ENCODE measurements at places on chromosomes 4 and X. TPM values are rescaled to one million over a fixed set of nuclear protein-coding genes. Genes with fewer than 3 reads are reported as not detected.

GRCh38 chr4:175671491-175671934 is 140.6 kb downstream of the GPM6A start:
- no peak overlapping the region for H3K4me3 ChIP-seq
- no peak overlapping the region for H3K27ac ChIP-seq
- DNase-seq: no peak
- no peaks in the 10 kb centered on the region for H3K4me1 ChIP-seq
- no peaks in the 10 kb centered on the region for H3K36me3 ChIP-seq

DNA sequence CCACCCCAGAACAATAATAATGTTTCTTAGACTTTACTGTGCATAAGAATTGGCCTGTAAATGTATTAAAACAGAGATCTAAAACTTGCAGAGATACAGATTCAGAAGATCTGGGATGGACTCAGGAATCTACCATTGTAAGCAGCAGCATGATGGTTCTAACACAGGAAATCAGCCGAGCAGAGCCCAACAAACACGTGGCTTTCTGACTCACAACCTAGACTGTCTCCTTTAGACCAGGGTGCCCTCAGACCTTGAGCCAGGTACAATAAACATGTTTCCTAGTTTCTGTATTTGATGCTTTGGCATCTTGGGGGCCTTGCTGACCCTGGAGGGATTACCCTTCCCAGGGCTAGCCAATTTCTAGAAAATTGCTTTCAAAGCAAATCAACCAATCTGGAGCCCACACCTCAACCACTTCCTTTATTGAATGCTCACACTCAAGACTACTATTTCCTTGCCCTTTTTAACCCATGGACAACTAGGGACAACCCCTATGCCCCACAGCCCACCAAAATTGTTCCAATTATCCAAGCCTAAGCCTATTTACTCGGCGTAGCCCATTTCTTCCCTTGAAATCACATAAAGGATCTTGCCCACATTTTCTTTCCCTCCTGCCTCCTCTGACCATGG is 80.5 kb downstream of the TBC1D9 start:
- H3K27me3 ChIP-seq: no peaks in the 10 kb centered on the region
- no peak overlapping the region for H3K27ac ChIP-seq
- no peaks in the 10 kb centered on the region for H3K4me1 ChIP-seq
- no peak for DNase-seq

GRCh38 chr4:134747108-134747805 is 545.7 kb upstream of the PABPC4L start:
- H3K4me3 ChIP-seq: no peak overlapping the region
- no peak overlapping the region for H3K27ac ChIP-seq
- no peak for DNase-seq

DNA sequence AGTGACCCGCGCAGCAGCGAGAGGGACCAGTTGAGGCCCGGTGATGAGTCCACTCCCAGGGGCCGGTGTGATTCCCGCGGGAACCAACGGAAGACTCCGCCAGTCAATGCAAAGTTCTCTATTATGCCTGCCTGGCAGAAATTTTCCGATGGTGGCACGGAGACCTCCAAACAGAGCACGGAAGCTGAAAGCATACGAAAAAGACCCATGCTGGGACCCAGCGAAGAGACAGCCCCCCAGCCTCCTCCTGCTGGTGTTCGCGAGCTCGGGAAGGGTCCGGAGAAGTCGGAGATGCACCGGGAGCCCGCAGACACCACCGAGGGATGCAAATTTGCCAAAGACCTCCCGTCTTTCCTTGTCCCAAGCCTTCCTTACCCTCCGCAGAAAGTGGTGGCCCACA is 71.7 kb downstream of the AASDH start:
- no peaks in the 10 kb centered on the region for H3K4me1 ChIP-seq
- no peak overlapping the region for H3K27ac ChIP-seq
- no peak for DNase-seq
- no peak overlapping the region for H3K4me3 ChIP-seq
- H3K27me3 ChIP-seq: no peaks in the 10 kb centered on the region

DNA sequence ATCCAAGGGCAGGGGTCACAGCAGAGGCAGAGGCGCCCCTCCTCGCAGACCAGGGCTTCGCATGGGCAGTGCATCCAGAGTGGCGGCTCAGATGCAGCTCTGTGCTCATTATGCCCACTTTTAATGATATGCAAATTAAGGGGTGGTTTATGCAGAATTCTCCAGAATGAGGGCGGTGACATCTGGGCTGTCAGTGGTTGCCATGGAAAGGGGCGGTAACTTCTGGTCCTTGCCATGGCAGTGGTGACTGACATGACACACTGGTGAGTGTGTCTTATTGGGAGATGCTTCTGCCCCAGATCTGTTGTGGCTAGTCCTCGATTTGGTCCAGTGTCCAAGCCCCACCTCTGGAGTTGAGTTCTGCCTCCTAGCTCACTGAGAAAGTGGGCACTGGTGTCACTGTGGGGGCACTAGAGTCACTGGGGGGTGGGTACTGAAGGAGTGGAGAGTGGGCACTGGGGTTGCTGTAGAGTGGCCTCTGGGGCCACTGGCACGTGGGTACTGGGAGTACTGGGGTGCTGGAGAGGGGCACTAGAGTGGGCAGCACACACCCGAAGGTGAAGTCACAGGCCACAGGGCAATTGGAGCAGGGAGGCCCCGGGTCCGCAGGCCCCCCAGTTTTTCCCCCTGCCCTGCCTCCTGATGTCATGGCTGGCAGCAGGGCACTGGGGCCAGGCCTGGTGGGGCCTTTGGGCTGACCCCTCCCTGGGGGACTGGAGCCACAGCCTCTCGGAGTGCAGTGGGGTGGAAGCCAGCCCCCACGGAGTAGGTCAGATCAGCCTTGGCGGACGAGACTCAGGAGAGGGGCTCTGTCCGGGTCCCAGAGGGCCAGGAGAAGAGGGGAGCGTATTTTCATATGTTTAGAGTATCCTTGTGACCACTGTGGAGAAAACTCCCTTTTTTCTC is 98.6 kb upstream of the NKX1-1 start:
- H3K4me1 ChIP-seq: no peaks in the 10 kb centered on the region
- no peaks in the 10 kb centered on the region for H3K36me3 ChIP-seq

GRCh38 chr4:180688480-180688879 is 1554.7 kb upstream of the TENM3 start:
- H3K4me3 ChIP-seq: no peak overlapping the region
- H3K36me3 ChIP-seq: no peaks in the 10 kb centered on the region
- no peaks in the 10 kb centered on the region for H3K4me1 ChIP-seq

DNA sequence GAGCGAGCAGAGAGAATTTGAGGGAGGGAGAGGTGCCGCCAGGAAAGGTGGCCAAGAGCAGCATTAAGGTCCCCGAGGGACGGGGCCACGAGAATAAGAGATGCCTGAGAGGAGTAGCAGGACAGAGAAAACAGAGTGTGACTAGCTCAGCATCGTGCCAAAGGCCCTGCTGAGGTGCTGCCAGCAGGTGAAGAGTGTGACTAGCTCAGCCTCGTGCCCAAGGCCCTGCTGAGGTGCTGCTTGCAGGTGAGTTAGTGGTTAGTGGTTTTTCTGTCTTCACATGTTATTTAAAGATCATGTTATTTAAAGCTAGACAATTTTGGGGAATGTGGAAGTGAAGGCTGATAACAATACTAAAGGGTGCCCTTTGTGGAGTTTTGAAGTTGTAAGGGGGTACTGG is 464.5 kb upstream of the FAT1 start:
- H3K4me3 ChIP-seq: no peak overlapping the region
- no peaks in the 10 kb centered on the region for H3K36me3 ChIP-seq
- no peak overlapping the region for H3K27ac ChIP-seq
- DNase-seq: no peak
- H3K27me3 ChIP-seq: no peaks in the 10 kb centered on the region

- no peak for DNase-seq
- no peaks in the 10 kb centered on the region for H3K27me3 ChIP-seq
- H3K36me3 ChIP-seq: no peaks in the 10 kb centered on the region
- H3K27ac ChIP-seq: no peak overlapping the region
- peaks cover 32% of the 10 kb centered on the region for H3K4me1 ChIP-seq
These were observed 72.2 kb upstream of the STOX2 start for GRCh38 chr4:183832776-183833450.

DNA sequence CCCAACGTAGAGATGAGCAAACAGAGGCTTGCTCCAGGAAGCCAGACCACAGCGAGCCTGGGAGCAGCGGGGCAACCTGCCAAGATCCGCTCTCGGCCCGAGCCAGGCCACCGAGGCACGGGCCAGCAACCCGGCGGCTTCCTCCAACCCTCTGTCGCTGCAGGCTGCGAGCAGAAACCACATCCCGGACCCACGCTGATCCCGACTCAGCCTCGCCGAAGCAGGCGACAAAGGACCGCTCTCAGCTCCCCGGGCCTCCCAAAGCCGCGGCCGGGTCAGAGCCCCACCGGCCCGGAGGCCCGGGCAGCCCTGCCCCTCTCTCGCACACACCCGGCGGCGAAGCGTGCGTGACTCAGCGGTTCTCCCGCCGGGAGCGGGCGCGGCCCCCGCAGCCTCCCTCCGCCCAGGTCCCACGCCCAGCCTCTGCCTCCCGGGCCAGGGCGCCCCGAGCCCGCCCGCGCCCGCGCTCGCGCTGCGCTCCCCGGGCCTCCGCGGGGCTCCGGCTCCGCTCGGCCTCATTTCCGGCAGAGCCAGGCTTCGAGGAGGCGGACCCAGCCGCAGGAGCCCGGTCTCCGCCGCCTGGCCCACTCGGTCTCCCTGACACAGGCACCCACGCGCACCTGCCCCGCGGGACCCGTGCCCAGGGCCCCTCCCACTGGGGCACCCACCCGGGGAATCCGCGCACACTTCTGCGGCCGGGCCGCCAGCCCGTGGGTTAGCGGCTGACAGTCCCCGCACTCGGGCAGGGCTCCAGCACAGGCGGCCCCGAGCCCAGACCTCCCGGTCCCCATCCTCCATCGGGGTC is 1.7 kb downstream of the PPP2R2C start:
- H3K4me3 ChIP-seq: peak overlapping the region; percentile 43
- H3K27me3 ChIP-seq: peaks cover 72% of the 10 kb centered on the region
- no peak overlapping the region for H3K27ac ChIP-seq
- H3K4me1 ChIP-seq: peaks cover 14% of the 10 kb centered on the region
- H3K36me3 ChIP-seq: no peaks in the 10 kb centered on the region
- no peak for DNase-seq

- DNase-seq: no peak
- H3K4me1 ChIP-seq: no peaks in the 10 kb centered on the region
- H3K27ac ChIP-seq: no peak overlapping the region
- H3K27me3 ChIP-seq: no peaks in the 10 kb centered on the region
These were observed 70.3 kb downstream of the ARL9 start for GRCh38 chr4:56575820-56576429.

Gene XAGE1A
- total RNA-seq: not detected

Gene PABPC1L2B
- total RNA-seq: not detected

Gene CT55
- total RNA-seq: not detected

Gene DDIT4L
- 0.92 TPM for total RNA-seq

All from lower lobe of right lung (tissue), 2 donors.